IMR-90 (cell line): ENCODE measurements at places on chromosomes 5 and 9. TPM values are rescaled to one million over a fixed set of nuclear protein-coding genes. Genes with fewer than 3 reads are reported as not detected.

- H3K27me3 ChIP-seq: no peaks in the 10 kb centered on the region
- H3K4me3 ChIP-seq: no peak overlapping the region
- no peaks in the 10 kb centered on the region for H3K4me1 ChIP-seq
- no peak overlapping the region for H3K27ac ChIP-seq
These were observed 17.2 kb upstream of the UBE2QL1 start for GRCh38 chr5:6431214-6432195.

SPATA31E1 gene
- total RNA-seq: not detected in 2 replicates

DNA sequence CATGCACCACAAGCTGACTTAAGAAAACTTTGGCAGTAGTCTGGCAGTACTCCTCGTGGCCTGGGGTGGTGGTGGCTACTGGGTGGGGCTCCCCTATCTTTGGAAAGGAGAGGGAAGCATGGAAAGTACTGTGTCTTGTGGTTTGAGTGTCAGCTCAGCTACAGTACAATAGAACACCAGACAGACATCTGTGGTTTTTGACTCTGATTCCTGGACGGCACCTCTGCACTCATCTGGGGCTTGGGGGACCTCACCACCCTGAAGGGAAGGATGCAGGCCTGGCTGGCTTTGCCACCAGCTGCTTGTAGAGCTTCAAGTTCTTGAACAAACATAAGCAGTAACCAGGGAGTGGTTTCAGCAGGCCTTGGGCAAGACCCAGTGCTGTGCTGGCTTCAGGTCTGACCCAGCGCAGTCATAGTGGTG is 40.6 kb downstream of the TNFSF8 start:
- no peak overlapping the region for H3K4me3 ChIP-seq
- no peak for DNase-seq
- no peak overlapping the region for H3K27ac ChIP-seq

SLC27A6 gene
- under 0.01 and 0.28 TPM in 2 replicates for total RNA-seq

DNA sequence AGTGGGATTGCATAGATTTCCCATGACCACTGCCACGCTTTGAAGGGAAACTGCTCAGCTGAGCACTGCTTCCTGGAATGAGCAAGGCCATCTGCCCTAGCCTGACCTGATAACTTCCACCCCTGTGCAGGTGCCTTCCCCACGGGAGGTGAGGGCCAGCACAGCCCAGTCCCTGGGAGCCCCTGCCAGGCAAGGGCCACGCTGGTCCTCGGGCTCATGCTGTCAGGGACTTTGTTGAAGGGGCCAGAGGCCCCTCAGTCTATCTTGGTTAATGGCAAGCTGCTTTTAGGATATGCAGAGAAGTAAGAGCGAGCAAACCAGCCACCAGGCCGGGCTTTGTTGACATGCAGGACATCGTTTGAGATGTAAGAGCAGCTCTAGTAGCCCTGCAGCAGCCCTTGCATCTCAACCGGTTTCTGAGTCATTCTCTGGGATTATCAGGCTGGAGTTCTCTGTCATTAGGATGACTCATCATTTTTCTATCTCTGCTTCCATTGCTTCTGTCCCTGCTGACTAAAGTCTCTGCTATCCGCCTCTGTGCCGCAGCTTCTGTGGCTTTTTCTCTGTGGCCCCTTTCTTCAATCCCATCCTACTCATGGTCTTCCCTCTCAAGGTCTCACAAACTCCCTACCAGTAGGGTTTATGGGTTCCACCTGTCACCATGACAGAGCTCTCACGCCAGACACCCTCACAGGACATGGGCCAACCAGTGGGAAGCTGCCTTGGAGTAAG is 30.6 kb upstream of the IQGAP2 start:
- no peaks in the 10 kb centered on the region for H3K36me3 ChIP-seq
- H3K4me1 ChIP-seq: peaks cover 8% of the 10 kb centered on the region
- peak; percentile 95 for DNase-seq
- H3K27me3 ChIP-seq: peaks cover 2% of the 10 kb centered on the region; the same call in 1 of the 2 replicates

DNA sequence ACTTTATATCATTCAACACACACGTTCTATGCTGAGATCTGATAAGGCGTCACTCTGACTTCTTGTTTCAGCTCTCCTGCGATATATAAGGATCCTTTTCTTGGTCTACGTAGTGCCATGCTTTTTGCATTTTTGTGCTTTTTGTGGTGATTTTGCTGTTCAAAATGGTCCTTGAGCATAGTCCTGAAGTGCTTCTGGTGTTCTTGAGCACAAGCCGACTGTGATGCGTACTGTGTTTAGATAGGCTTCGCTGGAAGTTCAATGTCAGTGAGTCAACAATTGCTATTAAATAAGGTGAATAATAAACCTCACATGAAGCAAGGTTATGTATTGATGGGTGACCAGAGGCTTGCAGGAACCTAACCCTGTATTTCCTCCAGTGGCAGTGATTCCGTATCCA is 46.8 kb downstream of the ACO1 start:
- peak overlapping the region; percentile 82 for H3K27ac ChIP-seq
- DNase-seq: peak; percentile 38
- H3K36me3 ChIP-seq: peaks cover 64% of the 10 kb centered on the region

DNA sequence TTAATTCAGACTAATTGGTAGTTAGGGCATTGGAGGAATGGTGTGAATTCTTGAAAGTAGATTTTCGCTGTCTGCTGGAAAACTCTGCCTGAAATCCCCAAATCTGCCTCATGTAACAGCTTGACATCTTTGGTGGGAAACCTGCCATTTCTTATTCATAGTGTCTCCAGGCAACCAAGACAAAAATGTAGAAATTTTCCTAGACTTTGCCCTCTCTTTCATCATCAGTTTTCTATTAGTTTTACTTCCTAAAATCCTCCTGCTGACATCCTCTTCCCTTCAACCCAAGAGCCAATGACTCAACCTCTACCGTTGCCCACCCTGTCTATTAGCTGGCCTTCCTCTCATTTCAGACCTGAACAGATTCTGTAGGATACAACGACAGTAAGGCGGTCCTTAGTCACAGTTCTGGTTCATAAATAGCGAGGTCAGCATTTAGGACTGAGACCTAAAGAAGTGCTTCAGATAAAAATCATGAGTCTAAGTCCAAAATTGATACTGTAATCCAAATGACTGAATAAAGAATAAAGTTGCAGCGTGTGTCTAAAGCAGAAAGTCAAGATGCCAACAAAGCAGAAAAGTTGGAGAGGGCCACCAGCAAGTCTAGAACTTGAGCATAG is 133.9 kb downstream of the MUSK start:
- H3K4me3 ChIP-seq: no peak overlapping the region
- peaks cover 19% of the 10 kb centered on the region for H3K4me1 ChIP-seq
- peak; percentile 65 for DNase-seq
- H3K27me3 ChIP-seq: no peaks in the 10 kb centered on the region
- H3K36me3 ChIP-seq: no peaks in the 10 kb centered on the region

DNA sequence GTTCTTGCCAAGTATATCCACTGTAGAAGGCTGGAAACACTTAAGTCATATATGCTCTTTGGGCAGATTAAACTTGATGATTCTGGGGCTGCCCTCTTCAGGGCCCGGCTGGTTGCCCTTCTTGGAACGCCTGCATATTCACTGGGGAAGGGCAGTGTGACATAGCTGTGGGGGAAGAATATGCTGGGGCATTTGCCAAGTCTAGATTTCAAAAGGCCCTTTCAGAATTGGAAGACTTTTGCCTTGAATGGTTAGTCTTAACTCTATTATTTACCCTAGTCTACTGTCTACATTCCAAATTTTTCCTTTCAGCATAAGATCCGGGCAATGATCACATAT is 161.2 kb upstream of the PITX1 start:
- H3K27me3 ChIP-seq: no peaks in the 10 kb centered on the region
- H3K36me3 ChIP-seq: no peaks in the 10 kb centered on the region
- H3K4me3 ChIP-seq: no peak overlapping the region
- no peak for DNase-seq
- peaks cover 19% of the 10 kb centered on the region for H3K4me1 ChIP-seq

- H3K27ac ChIP-seq: no peak overlapping the region
- H3K4me1 ChIP-seq: no peaks in the 10 kb centered on the region
- DNase-seq: no peak
- no peaks in the 10 kb centered on the region for H3K36me3 ChIP-seq
- H3K27me3 ChIP-seq: no peaks in the 10 kb centered on the region
These were observed 534.5 kb downstream of the EBF1 start for GRCh38 chr5:158565017-158565789.

DNA sequence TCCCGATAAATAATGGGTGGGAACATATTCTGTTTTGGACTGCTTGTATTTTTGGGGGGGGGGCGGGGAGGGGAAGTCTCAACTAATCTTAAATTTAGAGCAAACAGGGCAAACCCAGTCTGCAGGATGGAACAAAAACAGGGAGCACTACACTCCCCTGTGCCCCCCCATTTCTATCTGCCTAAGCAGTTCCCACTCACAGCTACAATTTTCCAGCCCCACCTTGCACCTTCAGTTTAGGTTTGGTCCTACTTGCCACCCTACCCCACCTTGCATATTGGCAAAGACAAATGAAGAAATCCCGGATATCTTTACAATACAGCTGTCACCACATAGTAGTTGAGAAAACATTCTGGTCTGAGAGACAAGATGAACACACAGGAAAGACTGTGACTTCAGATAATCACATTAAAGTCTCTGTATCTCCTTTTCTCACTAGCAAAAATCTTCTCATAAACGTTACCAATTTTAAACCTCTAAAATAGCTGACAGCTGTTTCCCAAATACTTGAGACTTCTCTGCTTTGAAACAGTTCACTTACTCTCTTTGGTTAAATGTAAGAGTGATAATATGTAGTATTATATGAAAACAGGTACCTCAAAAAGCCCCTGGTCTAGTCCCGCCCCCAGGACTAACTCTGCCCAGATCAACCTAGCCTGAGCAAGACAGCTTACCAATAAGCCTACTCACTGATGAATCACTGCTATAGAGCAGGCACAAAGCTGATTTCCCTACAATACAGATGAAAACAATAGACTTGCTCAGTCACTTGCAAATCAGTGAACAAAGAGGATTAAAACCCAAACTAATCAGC is 5.2 kb upstream of the RAPGEF6 start:
- H3K27me3 ChIP-seq: no peaks in the 10 kb centered on the region
- DNase-seq: peak; percentile 62
- H3K36me3 ChIP-seq: peaks cover 4% of the 10 kb centered on the region; the same call in 1 of the 2 replicates
- no peak overlapping the region for H3K4me3 ChIP-seq

- no peak overlapping the region for H3K4me3 ChIP-seq
- no peaks in the 10 kb centered on the region for H3K36me3 ChIP-seq
- no peak for DNase-seq
- H3K27ac ChIP-seq: no peak overlapping the region
These were observed 5.5 kb upstream of the GLIS3 start for GRCh38 chr9:4305065-4305985.

GRCh38 chr5:143063175-143063970 is 293.2 kb downstream of the ARHGAP26 start:
- no peak overlapping the region for H3K4me3 ChIP-seq
- H3K27ac ChIP-seq: peak overlapping the region; percentile 30; the same call in 1 of the 2 replicates
- H3K36me3 ChIP-seq: no peaks in the 10 kb centered on the region
- H3K4me1 ChIP-seq: peaks cover 43% of the 10 kb centered on the region

GRCh38 chr9:132647806-132648205 is 22.0 kb downstream of the DDX31 start:
- H3K4me1 ChIP-seq: peaks cover 10% of the 10 kb centered on the region
- no peaks in the 10 kb centered on the region for H3K27me3 ChIP-seq
- peak; percentile 28 for DNase-seq
- H3K27ac ChIP-seq: peak overlapping the region; percentile 29; the same call in 1 of the 2 replicates

KCNV2 gene
- not detected in 2 replicates for total RNA-seq

DNA sequence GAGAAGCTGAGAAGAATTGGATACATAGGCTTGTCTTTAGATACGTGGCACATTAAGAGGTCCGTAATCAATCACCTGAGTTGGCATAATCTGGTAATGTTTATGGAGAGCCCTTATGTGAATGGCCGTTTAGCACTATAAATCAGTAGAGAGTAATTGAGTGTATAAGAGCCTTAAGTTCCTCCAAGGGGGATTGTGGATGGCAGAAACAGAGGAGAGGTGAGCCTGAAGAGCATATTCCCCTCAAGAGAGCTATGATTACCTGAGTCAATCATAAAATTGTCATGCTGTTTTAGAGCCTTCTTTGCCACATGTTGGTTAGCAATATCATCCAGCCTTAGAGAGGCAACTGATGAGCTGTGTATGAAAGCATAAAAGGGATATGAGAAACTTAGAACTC is 58.8 kb downstream of the FOCAD start:
- H3K27ac ChIP-seq: no peak overlapping the region
- no peaks in the 10 kb centered on the region for H3K27me3 ChIP-seq
- H3K4me1 ChIP-seq: no peaks in the 10 kb centered on the region
- no peak for DNase-seq
- H3K4me3 ChIP-seq: no peak overlapping the region

ADAMTS6 gene
- 160 and 173 TPM in 2 replicates for total RNA-seq

PCDHB11 gene
- total RNA-seq: under 0.01 TPM in 2 replicates

IGFBPL1 gene
- total RNA-seq: under 0.01 TPM in 1 of 2 replicates, not detected in the other

- no peaks in the 10 kb centered on the region for H3K36me3 ChIP-seq
- no peak overlapping the region for H3K27ac ChIP-seq
- no peaks in the 10 kb centered on the region for H3K4me1 ChIP-seq
- no peaks in the 10 kb centered on the region for H3K27me3 ChIP-seq
These were observed 16.3 kb downstream of the DAPK1 start for GRCh38 chr9:87513880-87514535.

DNA sequence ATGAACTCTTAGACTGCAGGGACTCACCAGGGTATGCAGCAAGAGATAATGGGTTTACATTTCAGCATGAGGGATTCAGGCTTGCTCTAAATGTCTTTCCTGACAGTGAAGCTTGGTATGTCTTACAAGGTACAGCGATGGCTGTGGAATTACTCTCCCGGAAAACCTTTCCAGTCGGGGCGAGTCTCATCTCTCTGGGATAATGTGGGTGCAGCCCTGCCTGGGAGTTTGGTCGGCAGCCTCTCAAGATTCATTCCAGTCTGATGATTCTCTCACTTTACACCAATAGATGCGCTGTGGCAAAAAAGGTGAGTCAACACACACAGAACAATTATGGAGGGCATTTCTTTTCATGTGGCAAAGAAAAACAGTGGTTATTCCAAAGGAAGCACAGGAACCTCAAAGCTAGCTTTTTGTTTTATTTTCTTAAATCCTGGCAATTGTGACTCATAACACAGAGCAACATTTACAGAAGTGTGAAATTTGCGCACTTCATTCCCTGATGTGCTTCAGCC is 190.3 kb downstream of the DCP2 start:
- no peaks in the 10 kb centered on the region for H3K36me3 ChIP-seq
- peak overlapping the region; percentile 85 for H3K27ac ChIP-seq
- H3K4me3 ChIP-seq: no peak overlapping the region
- peak; percentile 89 for DNase-seq
